Left renal cortex interstitium (tissue), 4 donors: ENCODE measurements at places on chromosomes 5 and 9. TPM values are rescaled to one million over a fixed set of nuclear protein-coding genes. Genes with fewer than 3 reads are reported as not detected.

DNA sequence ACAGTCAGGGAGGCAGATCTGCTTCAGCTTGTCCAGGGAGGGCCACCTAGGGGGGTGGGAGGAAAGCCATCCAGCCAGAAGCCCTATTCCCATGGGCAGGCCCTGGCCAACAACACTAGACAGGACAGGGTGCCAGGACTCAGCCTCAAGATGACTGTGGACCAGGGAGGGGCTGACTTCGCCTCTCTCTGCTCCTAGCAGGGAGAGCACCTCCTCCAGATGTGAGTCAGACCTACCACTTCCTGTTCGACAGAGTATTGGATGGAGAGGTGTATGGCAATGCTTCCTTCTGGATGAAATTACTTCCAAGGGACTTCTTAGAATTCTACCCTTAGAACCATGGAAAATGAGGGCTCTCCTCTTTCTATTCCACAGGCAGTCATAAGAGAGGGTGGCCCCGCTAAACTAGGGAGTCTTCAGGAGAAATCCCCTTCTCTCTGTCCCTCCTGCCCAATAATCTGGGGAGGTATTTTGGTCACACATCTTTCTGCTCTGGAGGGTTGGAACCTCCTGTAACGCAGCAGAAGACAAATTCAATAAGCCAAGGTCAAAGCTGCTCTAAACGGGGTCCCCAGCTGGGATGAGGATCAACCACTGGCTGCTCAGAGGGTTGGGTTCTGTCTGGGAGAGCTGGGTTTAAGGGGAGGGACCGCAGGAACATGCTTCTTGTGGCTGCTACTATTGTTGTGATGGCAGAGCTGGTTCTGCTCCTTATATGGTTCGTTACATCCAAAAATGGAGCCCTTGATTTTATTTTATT is 23.2 kb upstream of the RCL1 start:
- no peak for DNase-seq

DNA sequence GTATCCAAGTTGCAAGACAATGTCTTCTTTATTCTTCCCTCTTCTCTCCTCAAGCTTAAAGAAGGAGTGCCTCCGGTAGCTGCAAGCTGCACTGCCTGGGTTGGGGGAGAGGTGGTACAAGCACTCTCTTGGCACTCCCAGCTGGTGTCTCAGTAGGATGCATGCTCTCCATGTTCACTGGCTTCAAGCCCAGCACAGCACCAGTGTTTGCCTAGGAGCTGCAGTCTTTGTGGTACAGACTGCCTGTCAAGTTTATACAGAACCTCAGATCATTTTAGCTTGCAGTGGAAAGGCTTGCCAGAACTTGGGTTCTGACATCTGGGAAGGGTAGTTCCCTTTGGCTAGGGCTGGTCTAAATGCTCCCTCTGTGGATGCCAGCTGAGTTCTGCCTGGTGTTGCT is 505.6 kb downstream of the MAN2A1 start:
- no peak for DNase-seq

DNA sequence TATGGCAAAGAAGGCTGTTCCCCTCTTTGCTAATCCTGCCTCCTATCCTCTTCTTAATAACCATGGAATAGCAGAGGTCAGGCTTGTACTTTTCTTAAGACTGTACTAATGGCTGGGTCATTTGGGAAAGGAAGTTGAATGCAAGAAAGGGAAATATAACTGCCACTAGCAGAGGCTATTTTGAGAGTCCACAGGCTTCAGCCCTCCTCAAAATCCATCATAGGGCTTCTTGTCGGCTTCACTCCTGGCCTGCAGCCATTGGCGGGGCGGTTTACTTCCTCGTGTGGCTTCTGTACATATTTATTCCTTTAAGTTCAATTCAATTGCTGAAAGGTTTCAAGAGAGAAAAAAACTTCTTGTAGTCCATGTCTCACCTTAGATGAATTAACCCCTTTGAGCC is 2.8 kb upstream of the PARP8 start:
- no peak for DNase-seq

GRCh38 chr5:56026863-56027300 is 32.1 kb upstream of the IL6ST start:
- DNase-seq: no peak

GRCh38 chr5:180130876-180131740 is 59.5 kb upstream of the RNF130 start:
- no peak for DNase-seq

DNA sequence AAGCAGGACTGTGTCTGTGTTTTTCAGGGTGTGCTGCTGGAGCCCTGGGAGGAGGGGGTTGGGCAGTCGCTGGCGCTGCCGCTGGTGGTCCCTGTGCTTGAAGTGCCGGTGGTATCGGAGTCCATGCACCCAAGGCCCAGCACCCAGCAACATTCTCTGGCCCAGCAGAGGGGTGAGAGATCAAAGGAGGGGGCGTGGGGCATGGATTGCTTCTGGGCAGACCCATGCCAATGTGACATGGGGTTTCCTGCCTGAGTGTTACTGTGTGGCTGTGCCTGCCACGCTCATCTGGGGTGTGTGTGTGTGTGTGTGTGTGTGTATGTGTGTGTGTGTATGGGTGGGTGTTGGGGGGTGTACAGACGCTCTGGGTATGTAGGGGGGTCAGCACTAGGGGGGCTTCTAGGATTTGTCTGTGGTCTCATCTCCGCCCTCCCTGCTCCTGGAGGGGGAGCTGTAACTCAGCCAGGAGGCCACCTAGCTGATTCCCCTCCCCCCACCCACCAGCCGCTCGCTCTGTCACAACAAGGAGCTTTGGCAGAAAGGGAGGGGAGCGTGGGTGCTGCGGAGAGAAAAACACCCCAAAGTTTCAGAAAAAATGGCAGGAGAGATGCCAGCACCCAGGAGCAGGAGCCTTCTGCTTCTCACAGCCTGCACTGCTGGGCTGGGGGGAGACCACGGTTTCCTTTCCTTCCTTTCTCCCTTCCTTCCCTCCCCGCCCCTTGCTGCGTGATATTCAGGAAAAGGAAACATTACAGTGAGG is 35.9 kb upstream of the HSPA9 start:
- peak; percentile 69 for DNase-seq

- DNase-seq: no peak
These were observed 105.5 kb downstream of the PJA2 start for GRCh38 chr5:109304309-109304708.

DNA sequence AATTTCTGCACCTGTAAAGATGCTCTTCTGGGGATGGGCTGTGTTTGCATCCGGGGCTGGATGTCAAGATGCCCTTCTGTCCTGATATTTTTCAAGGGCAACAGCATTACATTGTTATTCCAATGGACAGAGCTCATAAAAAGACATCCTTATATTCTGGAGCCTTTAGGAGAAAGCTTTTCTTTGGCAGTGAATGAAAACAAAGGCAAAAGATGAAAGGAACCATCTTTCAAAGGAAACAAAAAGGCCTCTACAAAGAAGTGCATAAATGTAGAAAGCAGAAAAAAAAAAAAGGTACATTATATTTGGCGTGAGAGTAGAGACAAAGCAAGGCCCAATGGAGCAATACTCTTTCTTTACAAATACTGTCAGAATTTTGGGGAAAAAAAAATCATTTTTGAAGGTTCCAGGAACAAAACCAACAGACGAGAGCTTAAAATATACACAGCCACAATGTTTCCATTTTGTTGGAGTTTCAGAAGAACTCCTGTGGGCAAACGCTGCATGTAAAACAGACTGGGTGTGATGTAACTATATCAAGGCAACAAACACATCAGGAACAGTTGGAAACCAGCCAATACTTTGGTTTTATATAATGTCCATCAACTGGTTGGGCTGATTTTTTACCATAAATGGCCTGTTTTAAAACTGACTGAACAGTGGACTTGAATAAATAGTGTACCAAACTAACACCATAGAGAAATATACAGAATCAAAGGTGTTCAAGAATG is 885.6 kb upstream of the DMAC1 start:
- DNase-seq: no peak

DNA sequence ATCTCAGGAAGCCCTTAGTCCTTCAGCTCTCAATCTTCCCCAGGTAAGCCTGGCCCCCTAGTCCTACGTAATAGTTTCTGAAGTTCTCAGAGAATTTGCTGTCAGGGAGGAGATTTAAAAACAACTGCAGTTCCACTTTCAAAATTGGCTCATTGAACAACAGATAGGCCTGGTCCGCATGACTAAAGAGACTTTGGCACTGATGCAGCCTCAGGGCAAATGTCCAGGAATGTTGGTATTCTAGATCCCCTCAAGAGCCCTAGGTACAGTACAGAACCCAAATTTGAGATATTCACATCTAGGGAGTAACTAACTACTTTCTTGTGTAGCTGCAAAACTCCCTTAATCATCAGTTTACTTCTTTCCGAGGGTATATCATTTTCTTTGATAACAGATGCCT is 162.8 kb downstream of the GABRG2 start:
- DNase-seq: no peak

DNA sequence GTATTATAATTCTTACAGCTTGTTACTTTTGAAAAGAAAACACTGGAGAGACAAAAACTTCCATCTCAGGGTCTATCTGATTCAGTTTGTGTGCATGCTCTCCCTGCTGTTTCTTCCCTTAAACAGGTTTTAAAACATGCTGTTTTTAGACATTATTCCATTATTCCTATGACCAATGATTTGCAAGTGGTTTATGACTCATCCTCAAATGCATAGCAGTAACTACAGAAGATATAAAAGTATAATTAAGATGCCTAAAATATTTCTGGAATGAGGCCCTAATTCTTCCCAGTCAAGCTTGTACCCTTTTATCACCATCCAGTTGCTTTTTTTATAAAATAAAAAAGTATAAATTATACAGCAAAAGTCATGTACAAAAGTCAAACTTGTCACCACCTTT is 3.7 kb downstream of the DTWD2 start:
- no peak for DNase-seq

DNA sequence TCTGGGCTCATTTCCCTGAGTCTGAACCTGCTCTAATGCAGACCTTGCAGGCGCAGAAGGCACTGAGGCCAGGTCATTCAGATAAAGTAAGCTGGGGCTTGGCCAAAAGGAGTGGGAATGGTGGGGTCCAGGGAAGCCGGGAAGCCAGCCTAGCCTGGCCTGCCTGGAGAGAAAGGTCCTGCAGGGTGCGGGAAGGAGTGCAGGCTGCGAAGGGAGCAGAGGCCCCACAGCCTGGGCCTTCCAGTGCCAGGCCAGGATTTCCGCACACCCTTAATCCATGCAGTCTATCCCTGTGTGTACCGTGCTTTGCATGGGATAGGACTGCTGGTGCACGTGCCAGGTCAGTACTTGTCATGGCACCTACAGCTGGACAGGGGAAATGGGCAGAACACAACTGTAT is 3.6 kb upstream of the STING1 start:
- DNase-seq: no peak

GRCh38 chr5:912280-913091 is 19.8 kb downstream of the TRIP13 start:
- no peak for DNase-seq

GRCh38 chr5:149939546-149939945 is 5.0 kb downstream of the PDE6A start:
- no peak for DNase-seq

DNA sequence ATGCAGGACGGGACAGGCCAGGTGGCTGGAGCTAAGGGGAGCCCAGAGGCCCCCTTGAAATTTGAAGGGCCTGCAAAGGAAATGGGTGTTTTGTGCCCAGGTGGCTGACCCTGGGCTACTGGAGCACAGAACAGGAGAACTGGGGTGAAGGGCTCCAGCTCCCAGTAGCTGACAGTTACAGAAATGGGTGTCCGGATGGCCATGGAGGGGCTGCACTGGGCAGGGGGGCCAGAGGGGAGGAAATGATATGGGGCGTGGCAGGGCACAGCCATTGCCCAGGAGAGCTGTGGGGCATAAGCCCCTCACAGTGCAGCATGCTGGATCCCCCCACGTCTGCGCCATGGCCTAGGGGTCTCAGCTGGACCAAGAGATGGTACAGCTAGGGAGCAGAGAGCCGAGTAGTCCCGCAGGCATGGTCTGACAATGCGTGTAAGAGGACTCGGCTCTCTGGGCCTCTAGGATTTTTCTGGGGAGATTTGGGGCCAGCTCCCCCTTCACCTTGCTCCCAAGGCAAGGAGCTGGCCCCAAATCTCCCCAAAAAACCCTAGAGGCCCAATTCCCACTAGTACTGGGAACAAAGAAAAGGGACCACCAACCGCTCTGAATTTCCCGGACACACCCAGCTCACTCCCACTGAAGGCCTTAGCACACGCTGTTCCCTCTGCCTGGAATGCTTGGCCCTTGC is 7.9 kb upstream of the CARD19 start:
- no peak for DNase-seq

DNA sequence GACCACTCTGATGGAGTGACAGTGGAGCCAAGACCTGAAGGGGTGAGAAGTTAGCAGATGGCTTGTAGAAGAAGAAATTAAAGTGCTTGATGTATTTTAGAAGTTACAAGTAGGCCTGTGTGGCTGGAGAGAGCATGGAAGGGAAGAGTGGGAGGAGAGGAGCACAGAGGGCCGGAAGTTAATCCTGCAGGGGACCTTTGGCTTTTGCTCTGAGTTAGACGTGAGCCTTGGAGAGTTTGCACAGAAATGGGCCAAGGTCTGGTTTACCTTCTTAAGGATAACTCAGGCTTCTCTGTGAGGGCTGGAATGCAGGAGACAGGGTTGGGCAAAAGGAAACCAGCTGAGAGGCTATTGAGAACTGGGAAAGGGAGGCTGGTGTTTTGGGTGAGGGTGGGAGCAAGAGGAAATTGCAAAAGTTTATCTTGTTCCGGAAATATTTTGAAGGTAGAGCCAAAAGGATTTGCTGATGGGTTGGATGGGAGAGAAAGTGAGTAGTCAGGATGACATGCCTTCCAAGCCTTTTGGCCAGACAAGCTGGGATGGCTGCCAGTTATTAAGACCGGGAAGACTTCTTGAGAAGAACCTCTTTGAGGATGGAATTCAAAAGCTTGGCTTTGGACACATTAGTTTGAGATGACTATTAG is 17.5 kb upstream of the F2RL1 start:
- no peak for DNase-seq

DNA sequence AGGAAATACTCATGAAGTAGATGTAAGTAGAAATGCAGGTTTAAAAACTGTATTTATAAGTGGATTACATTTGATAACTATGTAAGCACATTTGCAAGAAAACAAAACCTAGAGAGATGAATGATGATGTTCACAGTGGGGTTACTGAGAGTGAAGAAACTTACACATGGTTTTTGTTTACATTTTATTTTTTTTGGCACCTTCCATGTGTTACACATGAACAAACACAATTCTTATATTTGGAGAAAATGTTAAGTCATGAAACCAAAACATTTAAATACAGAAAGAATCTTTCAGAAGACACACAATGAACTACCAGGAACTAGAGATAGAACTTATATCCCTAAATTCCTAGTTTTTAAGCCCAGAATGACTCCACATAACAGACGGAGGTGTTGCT is 51.5 kb upstream of the SPATA31E1 start:
- DNase-seq: no peak

Gene GARIN3
- not detected for polyA plus RNA-seq

Gene ACOT12
- polyA plus RNA-seq: 0.99 TPM

Gene FAM169A
- 18.7 TPM for polyA plus RNA-seq

Gene TMEM252
- polyA plus RNA-seq: 10.1 TPM

Gene AGXT2
- polyA plus RNA-seq: 39.4 TPM

Gene GGTA1
- 3.5 TPM for polyA plus RNA-seq

Gene EIF4EBP3
- 10.0 TPM for polyA plus RNA-seq

Gene TAF11L14
- not detected for polyA plus RNA-seq

Gene KCNN2
- polyA plus RNA-seq: 7.6 TPM

Gene PAIP2
- polyA plus RNA-seq: 152 TPM

Gene PCDHA1
- polyA plus RNA-seq: 0.05 TPM
